ENCODE measurements at places on chromosomes 2 and 18.
A peak's percentile ranks its signal among the peaks of the same experiment; 100 is the strongest.

GRCh38 chr18:61239051-61239450 lies 94.2 kb upstream of the CDH20 start:
- DNase-seq = no peak

DNA sequence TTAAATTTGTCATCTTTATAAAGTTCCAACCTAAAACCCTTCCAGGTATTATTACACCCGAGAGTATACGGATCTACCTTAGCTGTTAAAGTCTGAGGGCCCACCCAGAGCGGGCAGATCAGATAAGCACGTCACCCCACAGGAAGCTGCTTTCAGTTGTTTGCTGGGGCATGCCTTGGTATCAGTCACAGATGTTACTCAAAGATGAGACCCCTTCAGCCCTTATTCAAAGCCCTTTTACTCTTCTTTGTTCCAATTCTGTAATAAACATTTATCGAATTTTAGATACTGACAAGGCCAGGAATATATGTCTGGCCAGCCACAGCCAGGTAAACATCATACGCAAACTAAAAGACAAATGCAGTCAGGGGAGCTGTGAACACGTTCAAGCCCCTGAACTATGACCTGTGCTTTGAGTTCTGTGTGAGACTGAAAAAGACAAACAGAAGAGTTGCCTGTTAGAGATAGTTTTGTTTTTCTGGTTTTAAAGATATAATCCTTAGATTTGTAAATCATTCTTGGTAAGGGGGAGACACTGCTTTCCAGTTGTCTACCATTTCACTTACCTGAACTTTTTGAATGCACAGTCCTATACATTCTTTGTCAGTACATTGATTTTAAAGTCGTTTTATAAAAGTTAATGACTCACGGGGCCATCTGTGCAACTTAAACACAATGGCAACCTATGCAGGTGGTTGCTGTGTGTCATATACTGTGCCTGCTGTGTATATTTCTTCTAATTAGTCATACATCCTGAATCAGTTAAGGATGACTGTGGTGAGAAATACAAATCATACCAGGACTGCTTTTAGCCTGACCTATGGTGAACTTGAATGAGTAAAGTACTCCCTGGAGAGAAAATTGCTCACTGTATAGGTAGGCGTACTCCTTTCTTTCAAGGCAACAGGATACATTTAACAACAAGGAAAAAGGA lies 100.5 kb upstream of the ITPRID2 start:
- no peak for DNase-seq

- no peak for DNase-seq
These were observed 391.2 kb upstream of the POU3F3 start for GRCh38 chr2:104462731-104463130.

GRCh38 chr18:75779450-75779849 lies 351.9 kb upstream of the SMIM21 start:
- no peak for DNase-seq

- DNase-seq = no peak
These were observed 43.1 kb upstream of the TGFA start for GRCh38 chr2:70596739-70597138.

GRCh38 chr2:55609938-55610578 lies 7.4 kb downstream of the PPP4R3B start:
- no peak for DNase-seq

DNA sequence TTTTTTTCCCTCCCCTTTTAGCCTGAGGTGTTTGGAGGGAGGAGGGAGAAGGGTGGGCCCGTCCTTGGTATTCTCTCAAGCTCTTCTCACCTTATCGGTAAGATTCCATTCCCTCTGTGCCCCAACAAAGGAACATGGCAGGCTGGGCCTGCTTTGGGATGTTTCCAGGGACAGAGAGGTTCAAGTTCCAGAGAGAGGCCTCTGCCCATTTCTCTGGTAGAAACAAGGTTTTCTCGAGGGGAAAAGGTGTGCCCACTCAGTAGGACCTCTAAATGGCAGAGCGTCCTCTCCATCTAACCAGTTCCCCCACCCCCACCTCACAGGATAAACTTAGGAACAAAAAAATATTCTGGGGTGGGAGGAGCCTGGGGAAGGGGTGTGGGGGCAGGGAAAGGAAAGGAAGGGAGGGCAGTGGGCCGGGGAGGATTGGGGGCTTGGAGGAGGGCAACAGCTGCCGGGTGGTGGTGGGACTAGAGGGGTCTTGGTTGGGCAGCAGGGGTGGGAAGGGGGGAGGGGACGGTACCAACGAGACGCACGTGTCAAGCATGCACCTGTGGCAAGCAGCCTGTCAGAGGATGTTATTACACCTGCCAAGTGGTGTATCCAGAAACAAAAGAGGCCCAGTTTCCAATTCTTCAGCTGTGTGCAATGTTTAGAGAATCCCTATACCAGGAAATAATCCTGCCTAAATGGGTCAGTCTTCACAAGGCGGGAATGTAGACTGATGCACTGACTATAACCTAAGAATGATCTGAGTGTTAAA lies 2.1 kb downstream of the PCBP1 start:
- no peak for DNase-seq

DNA sequence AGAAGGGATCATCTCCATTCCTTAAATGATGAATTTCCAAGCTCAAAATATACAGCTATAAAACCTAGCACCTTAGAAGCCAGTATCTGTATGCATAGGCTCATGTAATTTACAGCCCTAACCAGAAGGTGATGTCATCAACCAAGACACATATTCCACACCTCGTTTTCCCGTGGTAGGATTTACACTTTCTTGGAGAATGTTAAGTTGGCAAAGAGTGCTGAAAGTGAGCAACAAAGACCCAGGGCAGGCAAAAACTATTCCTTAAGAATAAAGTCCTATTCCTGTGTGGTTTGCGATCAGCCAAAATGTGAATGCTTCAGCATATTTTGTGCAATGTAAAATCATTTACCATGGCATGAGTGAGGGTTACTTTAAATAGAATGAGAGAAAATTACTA lies 247.1 kb downstream of the OSR1 start:
- no peak for DNase-seq

DNA sequence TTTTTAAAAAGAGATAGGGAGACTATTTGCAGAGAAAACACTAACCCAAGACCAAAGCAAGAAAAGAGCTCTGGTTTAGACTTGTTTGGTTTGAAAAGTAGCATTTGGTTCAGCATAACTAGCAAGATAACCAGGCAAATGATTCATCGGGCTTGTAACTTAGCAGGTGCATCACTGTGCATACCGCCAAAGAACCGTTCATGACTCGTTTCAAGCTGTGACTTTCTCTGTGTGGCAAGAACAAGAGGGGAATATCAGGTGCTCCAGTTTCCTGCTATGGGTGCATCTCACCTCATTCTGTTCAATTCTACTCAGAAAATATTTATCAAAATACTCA lies 244.9 kb downstream of the ETAA1 start:
- DNase-seq = no peak

GRCh38 chr2:60547841-60548240 lies 5.6 kb downstream of the BCL11A start:
- no peak for DNase-seq

GRCh38 chr2:53840580-53840979 lies 19.2 kb downstream of the GPR75 start:
- no peak for DNase-seq

GRCh38 chr2:217459680-217460405 lies 543.0 kb downstream of the TNS1 start:
- DNase-seq = no peak

DNA sequence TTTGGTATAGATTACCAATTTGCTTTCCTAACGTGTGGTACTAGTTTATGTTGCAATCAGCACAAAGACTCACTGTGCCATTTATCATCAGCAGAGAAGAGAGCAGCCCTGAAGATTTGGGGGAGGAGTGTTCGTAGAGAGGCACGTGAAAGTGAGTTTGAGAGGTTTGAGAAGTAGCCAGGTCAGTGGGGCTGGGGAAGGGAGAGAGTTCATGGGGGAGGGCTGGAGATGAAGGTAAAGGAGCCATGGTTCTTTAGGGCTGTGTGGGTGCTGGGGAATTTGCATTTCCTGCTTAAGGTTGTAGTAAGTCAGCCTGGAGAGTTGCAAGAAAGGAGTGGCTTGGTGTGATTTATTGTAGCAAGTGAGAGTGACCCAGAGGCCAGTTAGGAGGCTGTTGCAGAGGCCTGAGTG lies 172.1 kb downstream of the NEDD4L start:
- DNase-seq = no peak

DNA sequence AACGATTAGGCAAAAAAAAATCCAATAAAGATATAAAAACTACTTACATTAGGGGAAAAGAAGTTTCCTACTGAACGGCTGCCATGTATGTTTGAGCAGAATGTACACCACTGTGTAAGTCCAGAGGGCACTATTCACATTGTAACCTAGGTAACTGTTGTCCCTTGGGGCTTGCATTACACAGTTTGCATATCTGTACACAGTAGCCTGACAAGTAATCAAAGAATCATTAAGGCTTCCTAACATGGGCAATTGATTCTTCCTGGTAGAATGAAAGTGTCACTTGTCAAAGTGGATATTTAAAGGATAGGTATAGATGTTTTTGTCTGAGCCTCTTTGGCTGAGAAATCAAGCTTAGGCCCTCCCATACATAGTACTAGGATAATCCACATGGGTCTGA lies 39.1 kb downstream of the PLEK start:
- peak; percentile 53 for DNase-seq

DNA sequence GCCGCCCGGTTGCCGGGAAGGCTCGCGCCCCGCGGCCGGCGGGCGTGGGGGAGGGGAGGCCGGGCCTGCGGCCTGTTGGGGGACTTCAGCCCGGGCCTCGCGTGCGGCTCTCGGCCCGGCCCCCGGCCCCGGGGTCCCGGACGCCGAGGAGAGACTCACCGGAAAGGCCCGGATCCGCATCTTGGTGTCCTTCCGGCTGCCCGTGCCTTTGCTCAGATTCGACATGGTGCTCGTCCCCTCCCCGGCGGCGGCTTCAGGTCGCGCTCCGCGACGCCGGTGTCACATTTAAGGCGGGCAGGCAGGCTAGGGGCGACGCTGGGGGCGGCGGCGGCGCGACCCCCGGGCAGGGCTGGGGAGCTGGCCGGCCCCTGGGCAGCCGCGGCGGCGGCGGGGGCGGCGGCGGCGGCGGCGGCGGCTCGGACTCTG lies 365 bp downstream of the CUL3 start:
- peak; percentile 50 for DNase-seq

GRCh38 chr2:155190342-155190741 lies 491.8 kb downstream of the KCNJ3 start:
- DNase-seq = no peak

DNA sequence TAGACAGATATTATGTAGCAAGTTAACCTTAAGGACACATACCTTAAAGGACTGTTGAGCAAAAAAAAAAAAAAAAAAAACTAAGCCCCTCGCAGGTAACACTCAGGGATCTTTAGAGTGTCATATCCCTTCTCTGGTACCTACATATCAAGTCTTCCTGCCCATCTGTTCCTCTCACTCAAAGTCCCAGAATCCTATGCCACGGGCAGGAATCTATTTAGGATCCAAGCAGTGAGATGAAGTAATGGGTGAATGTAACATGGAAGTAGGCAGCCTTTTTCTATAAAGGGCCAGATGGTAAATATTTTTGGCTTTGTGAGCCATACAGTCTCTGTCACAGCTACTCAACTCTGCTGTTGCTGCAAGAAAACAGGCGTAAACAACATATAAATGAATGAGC lies 496.7 kb downstream of the STK39 start:
- no peak for DNase-seq

DNA sequence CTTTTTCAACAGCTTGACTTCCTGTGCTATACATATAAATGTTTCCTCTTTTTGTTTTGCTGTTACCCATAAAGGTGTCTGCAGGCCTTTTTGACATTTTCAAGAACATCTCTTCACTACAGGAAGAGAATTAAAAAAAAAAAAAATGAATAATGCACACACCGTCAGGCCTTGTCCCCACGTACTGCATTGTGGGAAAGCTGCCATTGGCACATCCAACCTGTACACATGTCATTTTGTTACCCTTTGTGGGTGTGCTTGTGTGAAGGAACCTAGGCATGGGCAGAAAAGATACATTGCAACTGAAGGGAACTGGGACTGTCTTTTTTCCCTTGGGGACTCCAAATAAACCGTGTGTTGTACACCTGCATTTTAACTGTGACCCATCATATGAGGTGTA lies 16.8 kb upstream of the TMEM37 start:
- no peak for DNase-seq

GRCh38 chr2:192379736-192380135 lies 185.0 kb upstream of the TMEFF2 start:
- no peak for DNase-seq

All from germinal center (tissue), 1 donor.